ENCODE measurements at places on chromosomes 7 and 10.

DNA sequence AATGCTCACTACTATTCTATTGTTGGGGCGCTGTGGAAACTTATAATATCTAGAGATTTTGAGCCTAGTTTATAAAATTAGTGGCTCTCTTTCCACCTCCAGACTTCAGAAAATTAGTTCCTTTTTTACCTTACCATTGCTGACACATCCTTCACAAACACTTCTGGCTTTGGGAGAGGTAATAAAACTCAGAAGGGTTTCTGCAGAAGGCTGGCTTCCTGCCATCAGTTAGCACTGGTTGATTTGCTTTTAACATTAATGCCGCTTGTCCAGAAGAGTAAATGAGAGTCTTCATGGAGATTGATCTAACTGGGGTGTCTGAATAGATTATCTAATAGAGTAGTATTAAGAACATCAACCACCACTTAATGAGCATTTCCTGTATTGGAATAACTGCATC lies 20.3 kb downstream of the ACSM6 start:
- DNase-seq = peak; percentile 42

GRCh38 chr7:106855540-106856132 lies 9.4 kb upstream of the PIK3CG start:
- DNase-seq = no peak

DNA sequence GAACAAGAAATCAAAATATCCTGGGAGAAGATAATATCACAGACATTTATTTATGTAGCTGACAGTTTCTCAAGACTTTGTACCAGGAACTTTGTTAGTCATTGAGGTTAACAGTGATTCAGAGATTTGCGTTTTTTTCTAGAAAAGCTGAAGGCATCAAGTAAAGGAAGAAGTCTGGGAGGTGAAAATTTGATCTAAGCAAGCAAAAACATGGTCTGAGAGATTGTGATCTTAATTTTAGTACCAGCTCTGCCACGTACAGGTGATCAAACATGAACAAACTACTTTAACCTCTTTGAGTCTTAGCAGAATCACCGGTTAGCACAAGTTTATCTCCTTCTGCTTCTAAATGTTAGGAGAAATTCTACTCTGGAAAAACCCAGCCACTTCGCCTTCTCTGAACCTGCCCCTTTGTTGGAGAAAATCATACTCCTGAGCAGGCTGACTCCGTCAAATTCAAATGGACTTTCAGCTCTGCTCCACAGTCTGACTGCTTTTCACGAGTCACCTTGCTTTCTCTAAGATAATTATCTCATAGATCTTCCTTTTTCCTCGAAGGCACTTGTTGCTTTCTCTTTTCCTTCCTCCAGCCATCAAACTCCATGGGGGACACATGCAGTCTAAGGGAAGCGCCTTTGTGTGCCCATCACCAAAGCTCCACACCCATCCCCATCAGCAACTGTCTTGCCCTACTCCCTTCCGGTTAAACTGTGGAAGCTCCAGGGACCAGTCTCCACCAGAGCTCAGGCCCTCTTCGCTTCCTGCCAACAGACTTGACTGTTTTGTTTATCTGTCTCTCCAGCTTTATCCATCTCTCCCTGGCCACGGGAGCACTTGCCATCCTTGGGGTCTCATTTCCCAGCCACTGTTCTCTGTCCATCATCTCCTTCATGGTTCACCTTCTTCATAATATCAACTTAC lies 86.3 kb downstream of the PRKCQ start:
- peak; percentile 12 for DNase-seq

DNA sequence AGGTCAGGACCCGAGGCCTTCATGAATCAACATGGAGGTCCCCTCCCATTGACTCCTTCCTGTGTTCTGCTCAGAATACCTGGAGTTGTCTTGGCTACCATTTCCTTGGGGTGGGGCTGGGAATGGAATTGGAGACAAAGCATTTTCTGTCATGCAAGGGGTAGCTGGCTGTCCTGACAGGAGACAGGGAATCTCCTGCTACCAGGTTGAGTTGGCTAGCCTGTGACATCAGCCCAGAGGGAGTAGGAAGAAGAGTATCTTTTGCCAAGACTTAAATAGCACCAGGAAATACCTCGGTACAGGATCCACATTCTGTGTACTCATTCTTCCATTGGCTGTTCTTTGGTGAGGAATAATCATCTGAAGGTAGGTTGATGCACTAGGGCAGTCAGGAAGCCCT lies 4.9 kb downstream of the ZDHHC16 start:
- no peak for DNase-seq

GRCh38 chr7:141198194-141198958 lies 124.5 kb downstream of the TMEM178B start:
- DNase-seq = no peak

DNA sequence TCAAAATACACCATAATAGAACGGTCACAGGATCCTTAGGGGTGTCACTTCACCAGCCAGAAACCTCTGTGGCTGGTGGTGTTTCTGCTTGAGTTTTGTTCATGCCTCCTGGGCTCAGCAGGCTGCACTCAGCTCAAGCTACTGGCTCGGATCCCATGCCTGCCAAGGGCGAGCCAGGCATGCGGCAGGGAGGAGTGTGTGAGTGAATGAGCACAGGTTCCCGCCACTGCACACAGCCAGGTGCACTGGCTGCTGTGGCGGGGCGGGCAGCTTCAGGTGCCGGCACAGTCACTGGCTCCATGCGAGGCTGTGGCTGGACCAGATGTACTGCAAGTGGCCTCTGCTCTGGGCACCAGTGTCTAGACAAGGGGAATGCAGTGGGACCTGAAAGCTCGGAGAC lies 29.5 kb downstream of the CLDN12 start:
- no peak for DNase-seq

GRCh38 chr10:35735412-35735811 lies 93.3 kb upstream of the FZD8 start:
- peak; percentile 8 for DNase-seq

- DNase-seq = no peak
These were observed 140.7 kb downstream of the SND1 start for GRCh38 chr7:127792528-127793342.

- no peak for DNase-seq
These were observed 43.7 kb upstream of the WASL start for GRCh38 chr7:123792547-123792946.

GRCh38 chr7:87116315-87116714 lies 35.9 kb upstream of the DMTF1 start:
- DNase-seq = no peak

DNA sequence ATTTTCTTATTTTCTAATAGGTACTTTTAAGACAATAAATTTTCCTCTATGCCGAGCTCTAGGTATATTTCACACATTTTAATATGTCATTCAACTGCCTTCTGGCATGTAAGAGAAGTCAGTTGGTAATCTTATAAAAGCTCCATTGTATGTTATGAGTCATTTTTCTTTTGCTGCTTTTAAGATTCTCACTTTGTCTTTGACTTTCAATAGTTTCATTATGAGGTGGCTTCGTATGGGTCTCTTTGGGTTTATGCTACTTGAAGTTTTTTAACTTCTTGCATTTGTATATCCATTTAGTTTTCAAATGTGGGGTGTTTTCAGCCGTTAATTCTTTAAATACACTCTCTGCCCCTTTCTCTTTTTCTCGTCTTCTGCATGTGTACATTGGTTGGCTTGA lies 80.5 kb downstream of the ABCA13 start:
- peak; percentile 50 for DNase-seq

- no peak for DNase-seq
These were observed 759.8 kb downstream of the CNTNAP2 start for GRCh38 chr7:146876411-146876810.

- DNase-seq = no peak
These were observed 190.6 kb upstream of the CCDC6 start for GRCh38 chr10:60096761-60097513.

DNA sequence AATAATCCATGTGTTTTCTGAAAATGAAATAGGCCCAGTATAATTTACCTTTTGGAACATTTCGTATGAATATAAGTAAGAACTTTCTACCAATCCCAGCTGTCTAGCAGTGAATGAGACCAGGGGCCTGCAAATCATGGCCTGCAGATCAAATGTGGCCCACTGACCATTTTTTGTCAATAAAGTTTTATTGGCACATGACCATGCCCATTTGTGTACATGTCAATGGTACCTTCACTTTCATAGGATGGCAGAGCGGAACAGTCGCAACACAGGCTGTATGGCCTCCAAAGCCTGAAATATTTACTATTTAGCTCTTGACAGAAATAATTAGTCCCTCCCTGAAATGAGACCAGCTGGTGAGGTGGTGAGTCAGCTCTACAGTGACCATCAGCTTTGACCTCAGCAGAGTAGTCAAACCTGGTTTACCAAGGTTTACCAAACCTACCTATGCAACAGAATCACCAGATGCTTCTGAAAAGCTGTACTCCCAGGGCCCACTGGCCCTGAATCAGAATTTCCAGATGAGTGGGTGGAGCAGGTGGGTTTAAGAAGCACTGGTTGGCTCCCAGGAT lies 13.8 kb upstream of the C10orf90 start:
- no peak for DNase-seq

GRCh38 chr7:157651366-157652160 lies 314.8 kb downstream of the DNAJB6 start:
- no peak for DNase-seq

DNA sequence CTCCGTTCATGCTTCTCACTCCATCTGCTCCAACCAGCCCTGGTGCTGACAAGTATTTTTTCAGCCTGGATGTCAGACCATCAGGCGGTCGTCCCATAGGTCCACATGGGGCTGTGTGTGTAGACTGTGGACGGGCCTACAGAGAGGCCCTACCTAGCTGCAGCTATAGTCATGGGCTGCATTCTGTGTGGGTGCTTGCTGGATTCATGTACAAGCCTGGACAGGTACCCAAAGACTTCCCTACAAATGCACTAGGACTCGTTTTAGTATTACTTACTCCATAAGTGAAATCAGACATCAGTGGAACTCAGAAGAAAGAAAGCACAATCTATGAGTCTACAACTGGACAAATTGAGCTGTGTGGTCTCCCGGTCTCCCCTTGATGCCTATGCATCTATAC lies 146.8 kb downstream of the PKD1L1 start:
- no peak for DNase-seq

DNA sequence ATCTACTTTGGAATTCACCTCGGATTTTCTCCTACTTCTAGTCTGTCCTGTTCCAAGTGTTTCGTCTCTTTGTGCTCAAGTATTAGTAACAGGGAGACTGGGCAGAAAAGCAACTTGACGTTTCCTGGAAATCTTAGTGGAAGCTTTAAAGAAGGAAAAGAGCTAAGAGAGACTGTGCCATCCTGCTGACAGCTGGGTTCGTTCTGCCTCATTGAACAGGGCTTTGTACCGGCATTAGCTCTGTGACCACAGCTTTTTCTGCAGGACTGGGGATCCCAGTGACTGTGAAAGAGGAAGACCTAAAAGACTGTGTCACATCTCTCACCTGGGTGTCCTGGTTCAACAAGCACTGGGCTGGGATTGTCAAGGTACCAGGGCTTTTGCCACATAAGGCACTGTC lies 70.8 kb upstream of the CDCA7L start:
- DNase-seq = no peak

GRCh38 chr10:75403144-75403938 lies 1.8 kb upstream of the ZNF503 start:
- peak; percentile 30 for DNase-seq

- no peak for DNase-seq
These were observed 70.5 kb upstream of the ABI1 start for GRCh38 chr10:26931223-26931622.

- DNase-seq = no peak
These were observed 225.0 kb downstream of the CACNB2 start for GRCh38 chr10:18364987-18365775.

DNA sequence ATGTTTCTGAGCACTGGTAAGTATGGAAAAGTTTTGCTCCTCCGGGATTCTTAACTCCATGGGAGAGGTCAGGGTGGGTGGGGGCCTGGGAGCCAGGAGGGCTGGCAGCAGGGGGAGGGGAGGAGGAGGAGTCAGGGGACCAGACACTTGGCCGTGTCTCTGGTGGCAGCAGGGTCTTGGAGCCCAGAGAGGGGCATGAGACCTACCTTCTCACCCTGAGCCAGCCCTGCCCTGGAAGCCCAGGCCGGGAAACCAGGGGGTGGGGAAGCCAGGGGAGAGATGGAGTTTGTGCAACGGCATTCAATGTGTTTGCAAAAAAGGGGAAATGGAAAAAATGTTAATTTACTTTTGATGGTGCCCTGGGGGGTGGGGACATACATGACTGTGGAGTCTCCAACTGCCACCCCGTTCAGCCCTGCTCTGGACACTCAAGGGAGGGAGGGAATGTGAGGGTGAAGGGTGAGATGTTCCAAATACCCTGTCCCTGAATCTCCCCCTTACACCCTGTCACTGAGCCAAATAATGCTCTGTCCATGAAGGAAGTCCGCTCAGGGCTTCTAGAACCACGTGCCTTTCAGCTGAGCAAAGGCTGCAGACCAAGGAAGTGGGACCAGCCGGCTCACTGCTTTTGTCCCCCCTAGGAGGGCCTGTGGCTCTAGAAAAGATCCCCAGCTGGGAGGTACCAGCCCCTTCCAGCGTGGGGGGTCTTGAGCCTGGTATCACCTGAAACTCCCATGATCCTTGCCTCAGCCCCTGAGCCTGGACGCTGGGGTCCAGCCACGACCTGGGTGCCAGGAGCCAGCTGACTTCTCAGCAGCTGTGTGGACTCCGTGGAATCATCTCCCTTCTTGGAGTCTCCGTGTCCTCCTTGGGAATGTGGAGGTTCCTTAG lies 48.3 kb downstream of the TMEM270 start:
- DNase-seq = no peak

All from astrocyte of the spinal cord (primary cell).